Lung microvascular endothelial cell (primary cell): ENCODE measurements at places on chromosomes 11 and 22. TPM values are rescaled to one million over a fixed set of nuclear protein-coding genes. Genes with fewer than 3 reads are reported as not detected.

DNA sequence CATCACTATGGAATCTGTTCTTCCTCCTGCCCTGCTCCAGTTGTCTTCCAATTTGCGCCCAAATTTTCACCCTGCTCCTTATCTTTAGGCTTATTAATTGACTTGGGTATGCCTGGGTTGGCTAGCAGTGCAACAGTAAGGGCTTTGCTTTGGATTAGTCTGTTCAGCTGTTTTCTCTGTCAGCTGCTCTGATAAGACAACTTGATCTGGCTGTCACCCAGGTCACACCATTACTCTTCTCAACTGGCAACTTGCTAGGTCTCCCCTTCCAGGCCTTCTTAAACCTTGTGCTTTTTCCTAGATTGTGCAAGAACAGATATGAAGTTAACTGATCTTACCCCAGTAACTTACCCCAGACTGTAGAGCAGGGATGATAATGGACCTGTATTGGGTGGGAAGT lies 357.8 kb upstream of the LARGE1 start:
- no peak for DNase-seq

GRCh38 chr11:3905080-3905953 lies 49.9 kb downstream of the STIM1 start:
- no peak for DNase-seq

DNA sequence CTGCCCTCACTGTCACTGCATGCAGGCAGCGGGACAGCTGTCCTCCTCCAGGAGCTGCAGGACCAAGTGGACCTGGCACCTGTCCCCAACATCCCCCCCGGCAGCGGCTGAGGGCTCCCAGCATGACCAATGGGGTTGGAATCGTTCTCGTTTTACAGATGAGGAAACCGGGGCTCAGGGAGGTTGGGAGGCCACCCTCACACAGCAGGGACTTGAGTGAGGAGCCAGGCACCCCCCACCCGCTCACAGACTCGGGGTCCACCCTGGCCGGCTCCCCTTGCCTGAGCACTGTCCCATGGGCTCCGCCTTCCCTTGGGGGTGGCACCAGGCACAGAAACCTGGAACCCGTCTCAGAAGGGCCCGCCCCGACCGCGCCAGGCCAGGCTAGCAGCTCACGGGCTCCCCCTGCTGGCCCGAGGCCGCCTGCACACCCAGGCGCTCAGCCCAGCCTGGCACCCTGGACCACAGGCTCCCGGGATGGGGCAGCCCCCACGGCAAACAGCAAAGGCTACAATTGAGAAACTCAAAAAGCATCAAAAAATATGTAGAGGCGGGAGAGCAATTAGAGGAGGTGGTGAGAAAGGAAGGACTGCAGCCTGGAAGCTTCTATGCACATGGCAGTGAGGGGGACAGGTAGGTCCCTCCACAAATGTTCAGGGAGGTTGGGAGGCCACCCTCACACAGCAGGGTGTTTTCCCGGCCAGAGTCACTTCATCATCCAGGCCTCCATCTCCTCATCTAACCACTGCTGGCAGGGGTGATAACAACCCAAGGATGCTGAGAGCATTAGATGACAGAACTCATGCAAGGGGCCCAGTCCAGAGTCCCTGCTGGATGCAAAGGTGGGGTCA lies 12.8 kb downstream of the MACROD1 start:
- peak; percentile 52 for DNase-seq

- DNase-seq = peak; percentile 56
Observed at GRCh38 chr22:46829941-46830715, 67.7 kb downstream of the TBC1D22A start.

DNA sequence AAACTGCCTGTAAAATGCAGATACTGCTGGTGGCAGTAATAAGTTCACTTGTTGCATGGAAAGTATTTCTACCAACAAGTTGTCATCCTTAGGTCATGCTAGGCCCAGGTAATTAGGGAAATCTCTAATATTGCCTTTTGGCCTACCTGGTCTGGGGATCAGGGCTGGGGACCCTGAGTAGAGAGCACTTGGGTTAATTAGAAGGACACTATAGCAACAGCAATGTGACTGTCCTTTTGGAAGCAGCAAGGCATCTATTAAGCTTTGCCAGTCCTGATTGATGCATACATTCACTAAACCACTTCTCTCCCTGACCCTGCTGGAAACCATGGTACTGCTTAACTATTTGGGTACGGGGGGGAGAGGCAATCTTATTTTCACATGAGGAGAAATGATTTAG lies 86.5 kb upstream of the GNAZ start:
- no peak for DNase-seq

DNA sequence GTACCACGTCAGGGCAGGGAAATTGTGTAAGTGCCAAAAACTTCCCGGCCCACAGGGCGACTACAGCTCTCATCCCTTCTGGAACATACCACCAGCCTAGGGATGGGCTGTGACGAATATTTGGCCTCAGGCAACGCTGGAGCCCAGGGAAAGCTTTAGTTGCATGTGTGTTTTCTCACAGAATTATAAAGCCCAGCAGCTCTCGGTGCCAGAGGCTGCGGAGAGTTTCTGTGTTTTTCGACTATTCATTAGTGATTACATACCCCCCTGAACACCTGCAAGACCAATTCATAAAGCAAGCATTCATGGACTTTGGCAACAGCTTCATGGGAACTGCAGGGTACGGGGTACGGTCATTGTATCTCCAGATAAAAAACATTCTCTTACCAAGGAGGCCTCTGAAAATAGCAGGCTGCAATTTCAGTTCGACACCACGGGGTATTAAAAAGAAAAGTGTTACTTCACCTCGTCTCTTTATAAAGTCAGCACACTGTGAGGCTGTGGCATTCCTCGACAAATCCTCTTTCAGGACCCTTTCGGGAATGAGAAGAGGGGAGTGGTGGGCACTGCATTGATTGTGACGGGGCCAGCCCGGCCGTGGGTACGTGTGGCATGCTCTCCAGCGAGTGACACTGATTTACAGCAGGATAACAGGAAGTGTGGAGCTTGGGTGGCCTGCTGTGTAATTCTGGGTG lies 243.6 kb upstream of the SORL1-AS1 start:
- DNase-seq = no peak

DNA sequence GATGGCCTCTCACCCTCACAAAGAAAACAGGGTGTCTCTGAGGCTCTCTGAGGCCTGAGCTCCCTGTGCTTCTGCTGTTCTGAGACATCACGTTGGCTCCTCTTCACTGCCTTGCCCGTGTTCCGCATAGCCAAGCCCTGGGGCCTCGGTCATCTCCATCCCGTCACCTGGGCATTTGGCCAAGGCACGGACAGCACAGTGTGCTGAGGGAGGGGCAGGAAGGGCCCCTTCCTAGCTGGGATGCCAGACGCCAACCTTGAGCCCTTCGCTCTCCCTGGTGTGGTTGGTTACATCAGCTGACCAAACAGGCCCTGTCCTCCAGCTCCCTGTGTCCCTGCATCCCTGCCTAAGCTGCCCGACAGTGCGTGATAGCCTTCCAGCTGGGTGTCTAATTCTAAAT lies 25.9 kb downstream of the MOV10L1 start:
- peak; percentile 95 for DNase-seq

Gene SLC37A2
- 0.20 and 0.87 TPM in 2 replicates for total RNA-seq

Gene RGL4
- total RNA-seq = not detected in 2 replicates
